Non-pigmented ciliary epithelial cell (primary cell): ENCODE measurements at places on chromosomes 5 and 9.

DNA sequence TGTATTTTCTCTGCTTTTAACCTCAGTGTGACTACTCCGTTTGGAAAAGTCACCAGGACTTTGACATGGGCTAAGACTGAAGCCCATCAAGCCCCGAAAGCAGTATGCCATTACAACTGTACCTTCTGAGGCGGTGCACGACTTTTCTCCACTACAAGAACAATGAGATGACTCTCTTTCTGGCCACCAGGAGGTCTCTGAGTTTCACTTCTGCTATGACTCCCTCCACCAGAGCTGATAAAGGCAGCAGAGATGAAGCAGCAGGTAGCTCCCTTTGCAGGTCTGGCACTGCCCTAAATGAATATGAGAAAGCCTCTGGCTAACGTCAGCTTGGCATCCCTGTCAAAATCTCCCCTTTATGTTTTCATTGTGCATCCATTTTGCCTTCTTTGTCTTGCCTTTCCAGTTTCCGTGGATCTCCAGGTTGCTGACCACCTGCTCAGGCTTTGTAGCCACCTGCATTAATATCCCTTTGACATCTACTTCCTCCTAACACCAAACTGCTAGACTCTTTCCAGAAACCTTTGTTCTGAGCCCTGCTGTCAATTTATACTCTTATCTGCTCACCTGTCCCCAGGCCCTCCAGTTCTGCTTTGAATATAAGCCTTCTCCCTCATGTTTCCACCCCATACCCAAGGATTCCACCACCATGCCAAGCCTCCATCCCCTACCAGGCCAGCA lies 221.7 kb downstream of the ZNF608 start:
- DNase-seq: no peak

DNA sequence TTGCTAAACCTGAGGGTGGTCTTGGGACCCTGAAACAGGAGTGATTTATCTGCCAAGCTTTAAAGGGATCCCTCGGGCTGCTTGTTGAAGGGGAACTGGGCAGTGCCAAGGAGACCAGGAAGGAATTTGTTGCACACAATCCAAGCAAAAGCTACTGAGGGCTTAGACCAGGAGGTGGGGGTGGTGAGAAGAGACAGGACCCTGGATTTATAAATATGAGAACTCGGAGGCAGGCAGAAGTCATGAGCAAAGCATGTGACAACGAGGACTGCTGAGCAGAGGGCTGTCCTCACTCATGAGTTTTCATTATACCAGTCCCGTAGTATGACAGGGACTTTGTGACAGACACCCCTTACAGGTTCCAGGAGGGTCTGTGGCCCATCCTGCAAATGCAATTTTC lies 237.3 kb downstream of the DRD1 start:
- no peak for DNase-seq

DNA sequence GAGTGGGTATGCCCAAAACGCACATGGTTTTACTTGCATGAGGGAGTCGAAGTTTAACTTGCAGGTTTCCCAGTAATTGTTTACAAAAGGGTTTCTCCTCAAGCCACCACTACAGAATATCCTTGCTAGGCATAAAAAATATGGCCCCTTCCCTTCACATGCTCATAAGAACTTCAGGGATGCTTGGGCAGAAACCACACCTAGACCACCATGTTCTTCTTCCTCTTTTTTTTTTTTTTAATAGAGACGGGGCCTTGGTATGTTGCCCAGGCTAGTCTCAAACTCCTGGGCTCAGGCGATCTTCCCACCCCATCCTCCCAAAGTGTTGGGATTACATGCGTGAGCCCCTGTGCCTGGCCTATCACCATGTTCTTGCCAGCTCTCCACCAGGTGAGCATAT lies 18.6 kb upstream of the PLIN2 start:
- no peak for DNase-seq

DNA sequence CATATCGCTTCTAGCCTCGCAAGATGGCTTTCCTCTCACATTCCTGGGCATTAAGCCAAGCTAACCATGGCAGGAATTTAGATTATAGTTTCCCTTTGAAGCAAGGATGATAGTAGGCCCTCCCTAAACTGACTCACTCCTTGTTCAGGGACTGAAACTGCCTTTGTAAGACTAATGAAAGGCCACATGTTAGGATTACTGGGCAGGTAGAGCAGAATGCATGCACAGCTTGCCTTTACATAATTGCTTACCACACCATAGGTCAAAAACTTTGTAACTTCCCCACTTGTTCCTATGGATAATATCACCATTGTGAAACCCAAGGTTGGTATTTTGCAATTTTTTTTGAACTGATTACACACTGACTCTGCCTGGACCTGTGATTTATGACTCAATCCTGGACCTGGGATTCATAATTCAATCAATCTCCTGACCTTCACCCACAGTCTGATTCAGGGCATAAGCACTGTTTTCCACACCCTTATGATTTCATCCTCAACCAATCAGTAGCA lies 41.0 kb upstream of the PRDM9 start:
- peak; percentile 59 for DNase-seq

DNA sequence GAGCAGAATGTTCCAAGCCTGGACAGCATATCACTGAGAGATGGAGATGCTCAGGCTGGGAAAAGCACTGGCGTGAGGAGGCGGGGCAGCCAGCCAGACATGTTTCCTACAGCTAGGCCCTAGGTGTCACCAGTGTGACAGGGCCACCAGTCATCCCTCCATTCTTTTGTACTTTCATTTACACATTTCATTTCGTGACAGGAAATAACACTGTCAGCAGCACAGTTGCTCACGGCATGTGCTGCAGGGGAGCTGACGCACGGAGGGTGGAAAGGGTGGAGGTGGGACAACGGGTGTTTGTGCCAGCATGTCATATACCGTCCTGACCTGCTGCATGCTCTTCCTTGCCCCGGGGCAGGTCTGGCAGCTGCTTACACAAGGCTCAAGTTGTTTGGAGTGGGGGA lies 14.8 kb upstream of the CEMIP2 start:
- DNase-seq: no peak

- peak; percentile 60 for DNase-seq
Measured at GRCh38 chr9:5269249-5269715, 35.2 kb downstream of the RLN2 start.

DNA sequence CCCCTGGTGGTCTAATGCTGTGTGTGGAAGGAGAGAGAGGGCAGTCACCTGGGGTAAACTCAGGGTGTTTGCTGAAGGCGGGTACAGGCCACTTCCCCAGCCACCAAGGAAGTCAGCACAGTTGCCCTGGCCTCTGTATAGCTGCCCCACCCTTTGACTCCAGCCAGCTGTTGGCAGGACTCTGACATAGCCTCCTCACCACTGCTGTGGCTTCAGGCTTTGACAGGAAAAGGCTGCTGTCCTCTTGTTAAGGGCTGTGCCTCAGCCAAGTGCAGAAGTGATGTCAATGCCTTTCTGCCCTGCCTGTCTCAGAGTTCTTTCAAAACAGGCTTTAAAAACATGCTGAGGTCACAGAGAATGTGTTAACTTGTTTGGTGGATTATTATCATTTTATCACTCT lies 487.2 kb upstream of the KLF4 start:
- no peak for DNase-seq
